ENCODE measurements at places on chromosomes 13 and 19.

DNA sequence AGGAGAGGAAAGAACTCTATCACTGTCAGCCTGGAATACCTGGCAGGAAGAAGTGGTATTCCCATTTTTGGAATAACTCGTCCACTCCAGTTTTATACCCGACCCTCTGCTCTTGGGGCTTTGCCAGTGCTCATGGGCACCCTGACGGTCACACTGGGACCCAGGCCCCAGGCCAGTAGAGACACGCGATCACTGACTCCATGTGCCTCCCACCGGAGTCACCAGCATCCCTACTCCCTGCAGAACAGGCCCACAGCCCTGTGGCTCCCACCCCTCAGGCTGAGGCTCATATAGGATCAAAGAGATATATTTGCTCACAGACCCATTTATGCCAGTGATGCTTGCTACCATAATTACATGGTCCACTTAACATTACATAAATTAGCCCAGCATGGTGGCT lies 3.5 kb downstream of the GRTP1 start:
- DNase-seq: no peak

DNA sequence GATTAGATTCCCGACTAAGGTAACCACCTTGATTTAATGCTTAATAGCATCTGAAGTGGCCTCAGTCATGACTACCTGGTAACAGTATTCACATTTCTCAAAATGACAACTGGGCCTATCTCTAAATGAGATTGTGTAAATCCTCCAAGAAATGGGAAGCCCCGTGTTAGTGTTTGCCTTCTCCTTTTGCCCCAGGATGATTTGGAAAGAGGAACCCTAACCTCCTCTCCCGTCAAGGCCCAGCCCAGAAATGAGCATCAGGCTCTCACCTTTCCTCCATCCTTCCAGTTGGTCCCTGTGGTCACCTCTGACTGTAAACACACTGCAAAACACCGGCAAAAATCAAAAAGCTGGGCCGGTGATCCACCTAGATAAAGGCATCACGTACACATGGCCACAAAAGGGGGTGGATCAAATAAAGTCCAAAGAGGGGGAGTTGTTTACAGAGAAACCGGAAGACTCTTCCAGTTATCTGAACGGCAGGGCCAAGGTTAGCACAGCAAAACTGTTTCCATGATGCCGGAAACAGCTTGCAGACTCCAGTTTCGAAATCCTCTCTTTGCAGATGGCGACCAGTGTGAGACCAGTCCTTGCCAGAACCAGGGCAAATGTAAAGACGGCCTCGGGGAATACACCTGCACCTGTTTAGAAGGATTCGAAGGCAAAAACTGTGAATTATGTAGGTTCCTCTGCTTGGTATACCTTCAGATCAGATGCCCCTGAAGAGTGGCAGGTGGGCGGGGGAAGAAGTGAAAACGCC lies 16.4 kb downstream of the F10 start:
- no peak for DNase-seq

- no peak for DNase-seq
These were observed 1.2 kb downstream of the IZUMO4 start for GRCh38 chr19:2097886-2098327.

DNA sequence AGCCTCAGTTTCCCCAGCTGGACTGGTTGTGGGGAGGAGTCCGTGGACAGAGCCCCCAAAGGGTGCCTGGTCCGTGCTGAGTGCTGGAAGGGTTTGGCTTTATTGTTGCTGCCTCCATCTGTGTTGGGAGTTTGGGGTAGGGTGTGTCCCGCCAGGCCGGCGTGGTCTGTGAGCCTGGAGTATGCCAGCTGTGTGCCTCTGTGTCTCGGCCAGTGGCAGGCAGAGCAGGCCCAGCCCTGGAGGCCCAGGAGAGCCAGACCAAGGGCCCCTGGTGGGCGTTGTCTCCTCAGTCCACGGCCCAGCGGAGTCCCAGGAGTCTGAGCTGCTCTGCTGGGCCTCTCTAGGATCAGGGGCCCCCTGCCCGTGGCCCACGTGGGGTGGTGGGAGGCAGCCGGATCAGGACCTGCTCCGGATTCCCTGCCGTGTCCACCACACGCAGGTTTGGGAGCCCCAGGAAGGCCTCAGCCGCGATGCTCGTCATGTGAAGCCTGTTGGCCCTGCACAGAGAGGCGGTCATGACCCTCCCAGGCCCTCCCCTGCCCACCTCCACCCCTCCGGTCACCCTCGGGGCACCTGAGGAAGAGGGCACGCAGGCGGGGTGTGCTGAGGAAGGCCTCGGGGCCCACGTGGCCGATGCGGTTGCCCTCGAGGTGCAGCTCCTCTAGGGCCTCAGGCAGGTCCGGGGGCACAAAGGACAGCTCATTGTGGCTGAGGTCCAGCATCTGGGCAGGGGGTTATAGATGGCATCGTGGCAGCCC lies 6.6 kb downstream of the PODNL1 start:
- no peak for DNase-seq

- peak; percentile 70 for DNase-seq
These were observed 469 bp downstream of the COX6B2 start for GRCh38 chr19:55353803-55354697.

DNA sequence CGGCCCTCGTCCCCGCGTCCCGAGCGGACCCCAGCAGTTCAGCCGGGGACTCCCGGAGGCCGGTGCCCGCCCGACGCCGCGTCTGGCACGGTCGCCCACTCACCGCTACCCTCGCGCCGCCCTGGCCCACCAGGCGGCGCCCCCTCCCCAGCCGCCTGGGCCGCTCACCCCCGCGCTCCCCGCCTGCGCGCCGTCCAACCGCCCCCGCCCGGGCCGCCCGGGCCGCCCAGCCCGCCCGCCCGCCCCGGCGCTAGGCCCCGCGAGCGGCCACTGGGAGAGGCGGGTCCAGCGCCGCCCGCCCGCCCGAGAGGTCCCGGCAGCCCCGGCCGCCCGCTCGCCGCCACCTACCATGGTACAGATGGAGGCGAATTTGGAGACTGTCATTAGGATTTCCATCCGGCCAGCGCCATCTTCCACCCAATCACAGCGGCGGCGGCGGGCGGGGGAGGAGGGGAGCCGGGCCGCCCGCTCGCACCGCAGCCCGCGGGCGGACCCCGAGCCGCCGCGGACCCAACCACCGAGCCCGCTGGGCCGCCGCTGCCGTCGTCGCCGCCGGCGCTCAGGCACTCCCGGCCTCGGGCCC lies at the start of gene USP12:
Gene USP12, minus strand, starts transcription at position 568 of the 583 bp plus-strand sequence. Its CDS starts 172 bp downstream, at position 396.
- DNase-seq: no peak

GRCh38 chr19:2399582-2399981 lies 27.8 kb downstream of the TIMM13 start:
- no peak for DNase-seq

DNA sequence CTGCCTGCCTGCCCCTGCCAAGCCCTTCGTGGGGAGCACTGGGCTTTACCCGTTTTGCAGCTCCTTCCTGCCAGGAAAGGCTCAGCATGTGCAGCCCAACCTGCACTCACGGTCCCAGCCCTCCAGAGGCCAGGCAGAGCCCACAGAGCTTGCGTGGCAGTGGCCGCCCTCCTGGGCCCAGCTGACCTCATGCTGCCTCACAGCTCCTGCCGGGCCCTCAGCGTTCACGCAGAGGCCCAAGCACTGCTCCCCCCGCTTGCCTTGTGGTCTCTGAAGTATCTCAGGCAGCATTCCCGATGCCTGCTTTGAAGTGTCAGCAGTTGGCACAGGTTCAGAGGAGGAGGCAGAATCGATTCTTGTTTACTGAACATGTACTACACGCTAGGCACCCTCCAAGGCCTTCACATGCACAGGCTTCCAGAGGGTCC lies 32.5 kb downstream of the CAPN12 start:
- no peak for DNase-seq

DNA sequence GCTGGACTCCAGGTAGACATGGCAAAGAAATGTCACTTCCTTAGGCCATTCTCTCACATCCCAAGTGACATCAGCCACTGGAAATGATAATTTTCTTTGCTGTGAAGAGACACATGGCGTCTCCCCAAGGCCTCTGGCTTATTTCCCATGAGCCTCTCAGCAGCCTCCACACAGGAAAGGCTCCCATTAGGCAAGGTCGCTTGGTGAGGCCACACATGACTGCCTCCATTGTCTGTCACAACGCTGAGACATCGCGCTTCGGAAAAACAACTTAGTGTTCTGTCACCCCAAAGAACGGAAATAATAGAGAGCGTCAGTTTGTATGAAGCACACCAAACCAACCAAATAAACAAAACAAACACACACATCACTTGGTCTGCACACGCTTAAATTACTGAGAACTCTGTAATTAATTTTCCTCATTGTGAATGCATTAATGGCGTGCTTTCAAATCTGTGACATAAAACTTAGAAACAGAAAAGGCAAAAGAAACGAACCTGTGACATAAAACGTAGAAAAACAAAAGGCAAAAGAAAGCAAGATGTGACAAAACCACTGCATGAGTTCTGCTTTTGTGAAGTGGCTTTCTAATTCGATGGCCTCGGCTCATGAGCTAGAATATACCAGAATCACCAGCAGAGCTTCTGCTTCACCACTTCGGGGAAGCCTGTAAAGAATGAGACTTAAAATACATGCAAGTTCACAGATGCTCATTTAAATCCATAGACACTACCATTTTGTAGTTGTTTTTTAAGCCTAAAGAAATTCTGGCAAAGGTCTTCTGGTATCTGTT lies 404.2 kb upstream of the SGCG start:
- no peak for DNase-seq

GRCh38 chr13:20057963-20058362 lies 99.4 kb downstream of the ZMYM2 start:
- no peak for DNase-seq

DNA sequence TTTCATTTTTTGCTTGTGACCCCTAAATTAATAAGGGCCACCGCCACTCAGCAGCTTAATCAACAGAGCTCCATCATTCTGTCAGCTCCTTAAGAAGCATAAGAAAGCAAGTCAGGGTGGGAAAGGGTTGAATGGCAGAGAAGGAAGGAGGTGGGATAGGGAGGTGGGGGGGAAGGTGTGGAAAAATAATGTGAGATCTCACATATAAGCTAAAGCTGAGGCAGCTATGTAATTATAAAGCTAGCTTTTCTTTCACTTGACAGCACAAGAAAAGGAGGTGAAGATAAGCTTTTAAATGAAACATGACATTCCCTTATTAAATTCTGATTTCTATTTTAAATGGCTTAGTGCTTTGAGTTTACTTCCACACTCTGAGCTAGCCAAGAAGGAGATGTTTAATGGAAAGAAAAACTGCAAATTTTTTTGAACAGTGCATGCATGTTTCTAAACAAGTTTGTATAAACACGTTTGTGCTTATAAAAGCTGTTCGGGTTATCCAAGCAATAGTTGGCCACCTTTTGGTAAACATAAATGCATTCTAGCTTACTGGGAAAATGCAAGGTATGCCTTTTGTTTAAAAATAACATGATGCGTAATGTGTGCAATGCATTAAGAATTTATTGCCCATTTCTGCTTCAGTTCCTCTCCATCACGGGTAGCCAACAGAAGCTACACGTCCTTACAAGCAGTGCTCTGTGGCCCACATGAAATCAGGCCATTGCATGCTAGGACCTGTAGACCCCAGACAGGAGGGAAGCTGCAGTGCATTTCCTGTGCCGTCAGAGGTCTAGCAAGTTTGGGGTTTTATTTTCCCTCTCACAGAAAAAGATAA lies 96.2 kb downstream of the LHFPL6 start:
- DNase-seq: no peak

DNA sequence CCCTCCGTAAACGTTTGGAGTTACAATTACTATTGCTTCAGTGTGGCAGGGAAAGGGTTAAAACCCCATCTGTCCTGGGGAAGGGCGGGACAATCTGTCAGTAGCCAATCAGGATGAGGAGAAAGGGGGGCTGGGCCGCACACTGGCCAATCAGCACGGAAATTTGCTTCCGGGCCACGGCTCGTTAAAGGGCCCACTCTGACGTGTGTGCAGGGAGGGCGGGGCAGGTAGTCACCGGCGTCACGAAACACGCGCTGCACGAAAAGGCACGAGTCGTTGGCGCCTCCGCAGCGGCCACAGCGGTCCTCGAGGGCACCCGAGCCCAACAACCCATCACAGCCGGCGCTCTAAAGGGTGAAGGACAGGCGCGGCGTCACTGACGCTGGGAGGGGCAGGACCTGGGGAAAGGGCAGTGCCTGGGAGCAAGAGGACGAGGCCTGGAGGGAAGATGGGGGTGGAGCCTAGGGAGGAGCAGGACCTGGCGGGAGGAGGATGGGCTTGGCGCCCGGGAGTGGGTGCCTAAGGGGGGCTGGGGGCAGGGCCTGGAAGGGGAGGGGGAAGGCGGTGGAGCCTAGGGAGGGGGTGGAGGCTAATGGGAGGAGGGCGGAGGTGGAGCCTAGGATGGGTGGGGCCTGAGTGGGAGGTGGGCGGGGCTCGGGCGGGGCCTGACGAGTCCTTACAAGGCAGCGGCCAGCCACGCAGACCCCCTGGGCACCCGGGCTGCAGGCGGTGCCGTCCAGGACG lies 4.9 kb downstream of the ADAMTSL5 start:
- peak; percentile 96 for DNase-seq

Measured in HTR-8/SVneo (cell line).